Sigmoid colon (tissue), 7 donors: ENCODE measurements at places on chromosomes 16 and 17. TPM values are rescaled to one million over a fixed set of nuclear protein-coding genes. Genes with fewer than 3 reads are reported as not detected.

- H3K27ac ChIP-seq = no peak overlapping the region
- H3K36me3 ChIP-seq = no peaks in the 10 kb centered on the region
- no peak overlapping the region for H3K4me3 ChIP-seq
- H3K27me3 ChIP-seq = no peaks in the 10 kb centered on the region
- no peaks in the 10 kb centered on the region for H3K4me1 ChIP-seq
- no peak for DNase-seq
Measured at GRCh38 chr17:11848330-11848729, 148.9 kb downstream of the ZNF18 start.

- H3K27me3 ChIP-seq = peaks cover 24% of the 10 kb centered on the region
- DNase-seq = no peak
- H3K4me1 ChIP-seq = no peaks in the 10 kb centered on the region
- no peak overlapping the region for H3K4me3 ChIP-seq
- H3K27ac ChIP-seq = no peak overlapping the region
Measured at GRCh38 chr17:58232707-58233156, 5.7 kb upstream of the LPO start.

Gene NPB
- total RNA-seq = 0.27 TPM

DNA sequence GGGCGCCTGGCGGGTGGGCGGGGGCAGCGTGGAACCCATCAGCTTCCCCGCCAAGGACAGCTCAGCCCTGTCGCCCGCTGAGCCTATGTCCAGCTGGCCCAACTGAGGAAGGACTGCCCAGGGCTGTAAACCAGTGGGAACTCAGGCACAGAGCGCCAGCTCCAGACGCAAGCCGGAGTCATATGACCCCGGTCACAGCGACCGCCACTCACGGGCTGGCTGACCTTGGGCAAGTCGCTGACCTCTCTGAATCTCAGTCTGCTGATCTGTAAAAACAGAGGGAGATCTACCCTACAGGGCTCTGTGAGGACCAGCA lies 170.0 kb downstream of the C16orf78 start:
- H3K4me3 ChIP-seq = no peak overlapping the region
- H3K4me1 ChIP-seq = peaks cover 13% of the 10 kb centered on the region
- H3K27me3 ChIP-seq = no peaks in the 10 kb centered on the region
- H3K27ac ChIP-seq = peak overlapping the region; percentile 22

Gene IRF8
- total RNA-seq = 3.5 TPM

- no peak for DNase-seq
- H3K4me3 ChIP-seq = no peak overlapping the region
- no peaks in the 10 kb centered on the region for H3K4me1 ChIP-seq
- H3K36me3 ChIP-seq = no peaks in the 10 kb centered on the region
- H3K27me3 ChIP-seq = no peaks in the 10 kb centered on the region
Measured at GRCh38 chr17:61425682-61426481, 26.2 kb downstream of the TBX2 start.

GRCh38 chr17:50935221-50935995 lies 69.3 kb upstream of the TOB1 start:
- peak; percentile 84 for DNase-seq
- H3K27me3 ChIP-seq = no peaks in the 10 kb centered on the region
- H3K27ac ChIP-seq = peak overlapping the region; percentile 92
- H3K4me1 ChIP-seq = no peaks in the 10 kb centered on the region
- H3K4me3 ChIP-seq = no peak overlapping the region

Gene ZNF500
- 11.4 TPM for total RNA-seq

DNA sequence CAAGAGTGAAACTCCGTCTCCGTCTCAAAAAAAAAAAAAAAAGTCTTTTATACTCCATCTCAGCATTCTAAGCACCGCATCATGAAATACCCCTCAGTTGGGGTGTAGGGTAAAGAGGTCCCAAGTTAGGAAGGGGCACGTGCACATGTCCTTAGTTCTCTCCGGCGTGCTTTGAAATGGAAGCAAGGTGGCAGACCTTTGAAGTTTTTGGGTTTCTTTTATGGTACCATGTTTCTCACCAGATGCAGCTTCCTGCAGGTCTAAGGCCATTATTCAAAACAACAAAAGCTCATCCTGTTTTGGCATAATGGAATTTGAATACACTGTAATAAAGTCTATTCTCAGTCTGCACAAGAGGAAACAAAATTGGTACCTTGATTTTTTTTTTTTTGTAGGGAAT lies 9.6 kb downstream of the EMC8 start:
- DNase-seq = no peak
- no peak overlapping the region for H3K27ac ChIP-seq
- no peaks in the 10 kb centered on the region for H3K27me3 ChIP-seq

Gene CHD9
- total RNA-seq = 88.5 TPM

Gene BTBD17
- not detected for total RNA-seq

Gene NACA2
- not detected for total RNA-seq

- DNase-seq = no peak
- H3K27ac ChIP-seq = no peak overlapping the region
- no peaks in the 10 kb centered on the region for H3K27me3 ChIP-seq
- H3K4me3 ChIP-seq = no peak overlapping the region
- H3K36me3 ChIP-seq = no peaks in the 10 kb centered on the region
Measured at GRCh38 chr16:57680842-57681375, 12.8 kb downstream of the ADGRG3 start.

Gene KRT25
- 0.36 TPM for total RNA-seq

- no peak for DNase-seq
- H3K27ac ChIP-seq = no peak overlapping the region
- H3K27me3 ChIP-seq = no peaks in the 10 kb centered on the region
- H3K4me3 ChIP-seq = no peak overlapping the region
- no peaks in the 10 kb centered on the region for H3K4me1 ChIP-seq
Measured at GRCh38 chr17:50225701-50226240, 24.3 kb upstream of the COL1A1 start.
